ENCODE measurements at places on chromosomes 7 and 10. TPM values are rescaled to one million over a fixed set of nuclear protein-coding genes. Genes with fewer than 3 reads are reported as not detected.

The OR2F1 gene
- not detected for total RNA-seq

The SPDYE1 gene
- not detected for total RNA-seq

DNA sequence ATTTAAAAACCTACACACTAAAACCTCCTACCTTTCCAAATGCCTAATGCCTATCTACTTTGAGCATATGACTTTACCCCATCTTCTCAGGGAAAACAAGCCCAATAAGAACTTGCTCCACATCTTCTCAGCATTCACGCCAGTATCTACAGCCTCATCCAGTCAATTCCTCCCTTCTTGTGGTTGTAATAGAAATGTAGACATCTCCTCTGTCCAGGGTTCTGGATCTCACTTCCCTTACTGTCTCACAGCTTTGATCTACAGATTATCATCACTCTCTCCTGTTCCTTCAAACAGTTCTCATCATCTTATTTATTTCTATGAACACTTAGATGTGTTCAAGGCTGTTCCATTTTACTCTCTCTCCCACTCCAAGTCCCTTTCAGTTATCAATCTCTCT is 70.4 kb upstream of the NOBOX start:
- H3K4me1 ChIP-seq = no peaks in the 10 kb centered on the region
- DNase-seq = no peak
- no peak overlapping the region for H3K27ac ChIP-seq
- H3K36me3 ChIP-seq = no peaks in the 10 kb centered on the region
- no peak overlapping the region for H3K4me3 ChIP-seq

GRCh38 chr10:102313221-102313896 is 68.0 kb downstream of the GBF1 start:
- H3K36me3 ChIP-seq = no peaks in the 10 kb centered on the region
- no peak for DNase-seq
- H3K27ac ChIP-seq = peak overlapping the region; percentile 90
- peaks cover 43% of the 10 kb centered on the region for H3K4me1 ChIP-seq

Data from cardiac muscle cell (in vitro differentiated cells and primary cell).